ENCODE measurements at places on chromosomes 5 and 9.

DNA sequence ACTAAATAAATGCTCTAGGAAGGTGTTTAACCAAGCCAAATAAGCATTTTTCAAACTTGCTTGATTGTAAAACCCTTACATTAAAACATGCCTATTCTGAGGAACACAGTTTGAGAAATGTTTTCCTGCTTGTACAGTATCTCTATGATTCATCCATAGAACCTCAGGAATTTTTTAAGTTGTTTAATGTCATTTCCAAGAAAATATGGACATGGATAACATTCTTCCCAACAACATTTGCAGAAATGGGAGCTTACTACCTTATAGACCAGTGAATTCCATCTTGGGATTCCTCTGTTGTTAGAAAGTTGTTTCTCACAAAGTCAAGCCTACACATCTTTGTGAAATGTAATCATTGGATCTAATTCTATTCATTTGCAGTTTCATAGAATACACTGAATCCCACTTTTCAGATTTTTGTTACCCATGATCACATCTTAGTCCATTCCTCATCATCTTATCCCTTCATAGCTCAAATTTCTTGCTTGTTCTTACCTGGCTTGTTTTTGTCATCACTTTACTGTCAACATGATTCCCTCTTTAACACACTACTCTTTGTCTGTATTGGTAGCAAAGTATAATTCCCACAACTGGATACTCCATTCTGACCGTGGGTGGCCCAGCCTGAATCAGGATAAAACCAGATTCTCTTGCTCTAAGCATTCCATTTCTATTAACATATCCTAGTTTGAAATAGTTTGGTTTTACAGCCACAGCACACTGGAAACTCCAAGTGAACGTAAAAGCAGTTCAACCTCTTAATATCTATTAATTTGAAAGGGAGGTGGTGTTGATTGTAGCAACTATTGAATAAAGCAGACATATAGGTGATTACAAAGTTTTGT is 49.4 kb upstream of the PAPPA start:
- no peak for DNase-seq

- DNase-seq = no peak
Observed at GRCh38 chr5:45862763-45863162, 166.6 kb upstream of the HCN1 start.

GRCh38 chr5:134511796-134512660 is 13.4 kb upstream of the JADE2 start:
- DNase-seq = no peak

- DNase-seq = no peak
Observed at GRCh38 chr5:61666064-61666621, 334.1 kb downstream of the ZSWIM6 start.

DNA sequence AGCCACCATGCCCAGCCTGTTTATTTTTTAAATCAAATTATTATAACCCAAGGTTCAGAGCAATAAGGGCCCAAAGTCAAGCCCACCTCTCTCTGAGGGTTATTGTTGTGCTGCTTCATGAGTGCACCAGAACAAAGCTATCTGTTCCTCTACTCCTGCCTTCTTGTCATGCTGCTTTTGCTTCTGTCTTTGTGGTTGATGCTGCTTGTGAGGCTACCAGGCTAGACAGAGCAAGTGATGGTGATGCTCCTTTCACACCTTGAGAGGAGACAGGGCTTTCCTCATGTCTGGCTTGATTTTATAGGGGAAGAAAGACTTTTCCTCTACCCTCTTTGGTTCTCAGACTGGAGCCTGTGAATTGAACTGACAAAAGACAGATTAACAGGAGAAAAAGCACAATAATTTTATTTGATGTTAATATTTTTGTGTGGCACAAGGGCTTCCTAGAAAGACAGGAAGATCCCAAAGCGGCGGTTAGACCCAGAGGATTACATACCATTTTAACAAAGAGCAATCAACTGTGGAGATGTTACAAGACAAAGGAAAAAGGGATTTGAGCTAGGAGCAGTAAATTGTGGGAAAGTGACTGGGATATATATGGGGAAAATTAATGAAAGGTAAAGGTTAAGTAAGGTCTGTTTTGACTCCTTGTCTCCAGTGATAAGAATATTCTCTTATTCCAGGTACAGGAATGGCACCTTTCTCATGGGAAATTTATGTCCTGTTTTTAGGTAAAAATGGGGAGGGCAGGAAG is 4.4 kb upstream of the CD180 start:
- DNase-seq = no peak

DNA sequence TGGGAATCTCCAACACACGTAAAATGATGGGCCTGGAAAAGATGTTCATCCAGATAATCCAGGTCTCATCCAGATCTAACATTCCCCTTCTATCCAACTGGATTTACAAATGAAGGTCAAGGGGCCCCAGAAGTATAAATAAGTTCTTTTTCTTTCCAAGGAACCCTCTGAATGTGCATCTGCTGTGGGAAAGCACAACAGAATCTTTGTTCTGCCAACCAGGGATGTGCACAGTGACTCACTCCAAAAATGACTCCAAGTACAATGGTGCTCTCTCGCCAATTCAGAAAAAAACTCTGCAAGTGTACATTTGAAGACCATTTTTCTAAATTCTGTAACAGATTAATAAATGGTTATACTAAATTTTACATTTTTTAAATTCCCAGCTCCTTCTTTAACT is 12.4 kb downstream of the RAPGEF6 start:
- DNase-seq = no peak

DNA sequence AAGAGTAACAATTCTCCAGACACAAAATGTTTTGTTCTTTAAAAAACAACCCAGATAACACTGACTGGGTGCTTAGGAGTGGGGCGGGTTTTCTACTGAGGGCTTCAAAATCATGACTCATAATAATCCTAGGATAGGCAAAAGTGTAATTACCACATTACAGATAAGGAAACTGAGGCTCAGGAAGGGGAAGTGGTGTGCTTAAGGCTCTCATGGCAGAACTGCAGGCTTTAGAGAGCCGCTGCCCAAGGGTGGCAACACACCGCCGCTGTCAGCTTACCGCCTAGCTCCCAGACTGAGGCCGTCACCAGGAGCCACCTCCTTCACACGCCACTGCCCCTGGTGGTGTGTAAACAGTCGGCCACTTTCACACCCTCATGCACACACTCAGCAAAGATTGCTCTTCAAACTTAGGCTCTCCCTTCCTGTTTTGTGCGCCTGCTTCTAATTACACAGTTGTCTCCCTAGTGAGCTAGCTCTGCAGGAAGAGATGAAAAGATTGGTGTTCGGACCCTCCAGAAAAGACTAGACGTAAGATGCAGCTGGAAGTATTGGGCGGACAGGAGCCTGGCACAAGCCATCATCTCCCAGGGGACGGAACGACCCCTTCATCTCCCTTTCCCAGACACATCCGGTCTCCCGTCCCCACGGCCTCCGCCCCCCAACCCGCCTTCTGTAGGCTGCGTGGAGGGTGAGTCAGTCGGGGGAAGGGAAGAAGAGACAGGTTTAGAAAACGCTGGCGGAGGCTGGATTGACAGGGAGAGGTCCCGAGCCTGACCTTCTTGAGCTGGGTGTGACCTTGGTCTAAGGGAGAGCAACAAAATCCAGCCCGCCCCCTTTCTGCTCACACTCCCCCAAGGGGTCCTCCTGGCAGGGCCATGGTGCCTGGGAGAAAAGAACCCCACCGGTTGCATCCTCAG is 162.7 kb downstream of the SYK start:
- no peak for DNase-seq

GRCh38 chr5:161630948-161631347 is 54.6 kb upstream of the GABRA6 start:
- DNase-seq = no peak

GRCh38 chr9:137273611-137274320 is 3.8 kb upstream of the TOR4A start:
- no peak for DNase-seq

DNA sequence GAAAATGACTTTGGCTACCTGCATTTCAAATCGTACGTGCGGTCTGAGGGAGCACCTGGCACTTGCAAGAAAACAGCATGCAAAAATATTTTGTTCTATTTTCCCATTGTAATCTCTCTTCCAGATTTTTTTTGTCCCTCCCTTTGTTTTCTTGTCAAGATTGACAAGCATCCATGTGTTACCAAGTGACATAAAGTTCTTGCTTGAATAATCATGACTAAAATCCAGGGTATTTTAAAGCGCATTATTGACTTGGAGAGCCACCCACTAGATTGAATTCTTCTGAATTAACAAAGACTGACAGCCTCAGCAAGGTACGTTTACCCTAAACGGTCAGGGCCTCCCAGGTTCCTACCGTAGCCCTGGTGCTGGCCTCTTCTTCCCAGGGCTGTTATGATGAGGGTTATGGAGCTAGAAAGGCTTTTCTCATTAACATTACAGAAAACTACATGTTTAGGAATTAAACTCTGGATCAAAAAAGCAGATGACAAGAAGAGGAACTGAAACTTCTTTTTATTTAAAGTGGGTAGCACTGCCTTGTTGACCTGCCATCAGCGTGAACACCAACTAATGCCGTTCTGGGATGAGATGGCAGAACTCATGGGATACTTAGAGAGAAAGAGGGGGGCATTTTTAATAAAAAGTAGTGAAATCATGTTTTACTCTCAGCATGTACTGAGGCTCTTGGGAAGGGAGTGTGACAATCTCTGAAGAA is 297.0 kb downstream of the EFNA5 start:
- DNase-seq = no peak

DNA sequence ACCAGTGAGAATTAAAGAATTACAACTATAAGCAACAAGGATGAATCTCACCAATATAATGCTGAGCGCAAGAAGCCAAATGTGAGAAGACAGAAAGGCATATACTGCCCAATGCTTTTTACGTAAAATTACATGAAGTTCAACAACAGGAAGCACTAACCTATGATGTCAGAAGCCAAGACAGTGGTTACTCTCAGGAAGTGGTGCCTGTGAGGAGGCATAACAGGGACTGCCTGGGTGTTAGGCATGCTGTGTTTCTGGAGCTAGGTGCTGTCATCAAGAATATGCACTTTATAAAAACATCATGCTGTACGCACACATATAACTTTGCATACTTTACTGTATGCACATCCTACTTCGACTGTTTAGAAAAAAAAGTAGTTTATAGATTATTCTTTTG is 30.1 kb downstream of the FRMD3 start:
- DNase-seq = no peak

DNA sequence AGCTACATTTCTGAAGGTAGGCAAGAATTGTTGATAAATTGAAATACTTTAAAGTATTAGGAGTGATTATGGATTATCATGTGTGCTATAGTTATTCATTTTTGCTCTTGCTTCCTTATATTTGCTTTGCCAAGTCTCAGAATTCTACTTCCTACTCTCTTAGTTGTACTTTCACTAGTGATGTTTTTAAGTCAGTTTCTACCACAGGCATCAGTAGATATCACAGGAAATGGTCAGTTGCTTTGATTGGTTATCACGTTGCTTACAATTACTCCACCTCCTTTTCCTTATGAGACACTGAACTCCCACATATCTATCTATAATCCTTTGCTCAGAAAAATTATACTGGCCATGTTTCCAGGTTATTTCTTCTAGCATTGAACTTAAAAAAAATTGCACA is 472.8 kb downstream of the DMRTA1 start:
- no peak for DNase-seq

GRCh38 chr9:127586537-127586936 is 25.5 kb upstream of the STXBP1 start:
- no peak for DNase-seq

- no peak for DNase-seq
Observed at GRCh38 chr5:83848941-83849340, 128.3 kb upstream of the HAPLN1 start.

GRCh38 chr9:113973963-113974413 is 97.9 kb downstream of the ZNF618 start:
- DNase-seq = no peak

- no peak for DNase-seq
Observed at GRCh38 chr5:164234321-164234720, 728.9 kb downstream of the MAT2B start.

DNA sequence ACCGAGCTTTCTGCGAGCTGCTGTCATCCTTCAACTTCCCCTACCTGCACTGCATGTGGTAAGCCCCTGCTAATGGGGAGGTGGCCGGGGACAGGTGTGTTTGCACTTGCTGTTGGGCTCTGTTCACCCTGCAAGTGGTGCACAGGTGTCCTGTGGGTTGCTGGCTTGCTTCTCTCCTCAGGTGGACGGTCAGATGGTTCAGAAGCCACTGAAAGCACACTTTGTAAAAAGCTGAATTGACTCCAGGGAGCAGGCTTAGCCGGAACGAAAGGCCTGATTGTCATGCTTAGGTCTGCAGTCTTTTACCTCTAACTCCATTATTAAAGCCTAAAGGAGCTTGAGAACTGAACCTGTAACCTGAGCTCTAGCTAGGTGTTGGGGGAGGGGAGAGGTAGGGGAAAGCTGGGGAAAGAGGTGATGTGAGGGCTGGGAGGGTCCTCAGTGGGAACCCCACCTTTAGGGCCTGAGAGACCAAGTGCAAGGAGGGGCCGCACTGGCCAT is 37.6 kb downstream of the ACER2 start:
- DNase-seq = no peak

DNA sequence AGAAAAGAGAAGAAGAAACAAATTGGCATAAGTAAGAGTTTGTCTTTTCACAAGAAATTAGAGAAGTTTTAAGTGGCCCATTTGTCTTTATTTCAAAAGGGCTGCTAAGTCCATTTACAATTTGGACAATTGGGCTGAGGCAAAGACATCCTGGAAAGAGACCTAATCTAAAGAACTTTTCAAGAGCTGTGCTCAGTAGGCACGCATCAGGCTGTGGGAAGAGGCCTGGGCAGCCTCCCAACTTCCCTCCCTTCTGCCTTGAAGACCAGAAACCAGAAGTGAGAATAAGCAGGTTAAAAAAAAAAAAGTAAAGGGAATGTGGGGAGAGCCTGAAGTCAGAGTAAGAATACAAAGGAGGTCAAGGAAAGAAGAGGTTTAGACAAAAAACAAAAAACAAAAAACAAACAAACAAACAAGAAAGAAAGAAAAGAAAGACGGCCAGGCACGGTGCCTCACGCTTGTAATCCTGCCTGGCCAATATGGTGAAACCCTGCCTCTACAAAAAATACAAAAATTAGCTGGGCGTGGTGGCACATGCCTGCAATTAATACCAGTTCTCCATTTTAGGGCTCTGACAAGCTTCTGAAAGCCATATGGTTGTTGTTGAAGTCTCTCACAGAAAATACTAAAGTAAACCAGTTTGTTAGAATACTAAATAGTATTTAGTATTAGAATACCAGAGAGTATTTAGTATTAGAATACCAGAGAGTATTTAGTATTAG is 48.0 kb upstream of the CEP78 start:
- no peak for DNase-seq

DNA sequence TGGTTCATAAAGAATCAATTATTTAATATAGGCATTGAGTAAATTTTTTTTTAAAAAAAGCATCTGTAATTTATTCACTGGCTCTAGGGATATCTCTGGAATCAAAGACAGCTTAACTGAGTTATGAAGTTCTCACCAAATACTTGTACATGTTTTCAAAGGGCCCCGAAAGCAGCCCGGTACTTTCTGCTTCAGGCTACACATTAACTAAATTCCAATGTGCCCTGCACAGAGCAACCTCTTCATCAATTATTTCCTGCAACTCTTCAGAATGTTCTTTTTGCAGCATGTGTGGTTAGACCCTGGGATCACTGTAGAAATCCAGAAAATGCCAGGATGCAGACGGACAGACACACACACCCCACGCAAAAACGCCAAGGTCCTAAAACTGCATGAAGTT is 209.0 kb downstream of the EFNA5 start:
- no peak for DNase-seq

Data from stimulated activated CD4-positive, alpha-beta T cell treated with anti-CD3 and anti-CD28 coated beads, TNF-alpha, amount 100 ng/mL, for 4 hours (primary cell).